ENCODE measurements at places on chromosomes 6 and 20. TPM values are rescaled to one million over a fixed set of nuclear protein-coding genes. Genes with fewer than 3 reads are reported as not detected.

MCHR2 gene
- total RNA-seq = not detected

CDH26 gene
- 1.1 TPM for total RNA-seq

MYCT1 gene
- total RNA-seq = 120 TPM

OSER1 gene
- 34.1 TPM for total RNA-seq

POM121L2 gene
- not detected for total RNA-seq

ADGB gene
- not detected for total RNA-seq

PAK5 gene
- under 0.01 TPM for total RNA-seq

SEMG1 gene
- total RNA-seq = not detected

Measured in dermis microvascular lymphatic vessel endothelial cell (primary cell).